ENCODE measurements at places on chromosomes 16 and 17. TPM values are rescaled to one million over a fixed set of nuclear protein-coding genes. Genes with fewer than 3 reads are reported as not detected.
A peak's percentile ranks its signal among the peaks of the same experiment; 100 is the strongest.

Gene APOBR
- total RNA-seq = not detected

DNA sequence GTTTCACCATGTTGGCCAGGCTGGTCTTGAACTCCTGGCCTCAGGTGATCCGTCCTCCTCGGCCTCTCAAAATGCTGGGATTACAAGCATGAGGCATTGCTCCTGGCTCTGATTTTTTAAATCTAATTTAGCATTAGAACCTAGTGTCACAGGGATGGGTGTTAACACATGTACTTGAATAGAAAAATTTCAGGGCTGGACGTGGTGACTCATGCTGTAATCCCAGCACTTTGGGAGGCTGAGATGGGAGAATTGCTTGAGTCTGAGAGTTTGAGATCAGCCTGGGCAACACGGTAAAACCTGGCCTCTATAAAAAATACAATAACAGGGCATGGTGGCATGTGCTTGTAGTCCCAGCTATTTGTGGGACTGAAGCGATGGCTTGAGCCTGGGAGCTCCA is 6.0 kb upstream of the RNF135 start:
- DNase-seq = no peak

DNA sequence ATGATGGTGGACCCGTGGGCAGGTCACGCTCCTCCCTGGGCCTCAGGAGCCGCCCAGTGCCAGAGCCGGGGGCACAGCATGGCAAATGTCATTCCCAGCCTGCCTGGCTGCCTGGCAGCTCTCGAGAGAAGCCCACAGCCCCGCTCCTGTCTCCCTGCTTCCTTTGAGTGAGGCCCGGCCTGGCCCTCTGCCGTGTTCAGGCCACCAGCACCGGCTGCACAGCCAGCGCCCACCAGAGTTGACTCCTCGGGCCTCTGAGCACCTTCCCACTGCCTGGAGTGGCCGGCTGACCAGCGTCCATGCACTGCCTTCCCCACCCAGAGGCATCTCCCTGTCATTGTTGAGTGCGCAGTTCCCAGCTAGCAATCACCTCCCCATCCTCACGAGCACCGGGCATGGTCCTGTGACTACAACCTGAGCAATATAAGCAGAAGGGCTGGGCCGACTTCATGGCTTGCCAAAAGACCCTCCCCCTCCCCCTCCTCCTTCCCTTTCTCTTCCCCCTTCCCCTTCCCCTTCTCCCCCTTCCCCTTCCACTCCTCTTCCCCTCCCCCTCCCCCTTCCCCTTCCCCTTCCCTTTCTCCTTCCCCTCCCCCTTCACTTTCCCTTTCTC is 11.9 kb upstream of the SLC38A10 start:
- no peak for DNase-seq

GRCh38 chr17:15301845-15302244 is 36.7 kb upstream of the PMP22 start:
- DNase-seq = no peak

GRCh38 chr16:3129137-3130131 is 5.4 kb upstream of the ZNF213 start:
- DNase-seq = peak; percentile 81

DNA sequence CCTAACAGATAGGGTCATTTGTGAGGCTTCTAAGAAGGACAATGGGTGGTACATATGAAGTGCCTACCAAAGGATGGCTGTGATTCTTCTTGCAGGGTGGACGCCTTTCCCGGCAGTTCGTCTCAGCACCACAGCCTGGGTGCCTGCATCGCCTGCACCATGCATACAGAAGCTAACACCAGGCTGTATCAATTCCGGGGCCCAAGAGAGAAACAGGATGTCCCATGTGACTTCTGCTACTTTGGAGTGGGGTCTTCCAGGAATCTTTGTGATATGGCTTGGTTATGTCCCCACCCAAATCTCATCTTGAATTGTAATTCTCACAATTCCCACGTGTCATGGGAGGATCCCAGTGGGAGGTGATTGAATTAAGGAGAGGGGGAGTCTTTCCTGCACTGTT is 251.6 kb upstream of the TNRC6C start:
- peak; percentile 7 for DNase-seq

Gene OTOP3
- not detected for total RNA-seq

DNA sequence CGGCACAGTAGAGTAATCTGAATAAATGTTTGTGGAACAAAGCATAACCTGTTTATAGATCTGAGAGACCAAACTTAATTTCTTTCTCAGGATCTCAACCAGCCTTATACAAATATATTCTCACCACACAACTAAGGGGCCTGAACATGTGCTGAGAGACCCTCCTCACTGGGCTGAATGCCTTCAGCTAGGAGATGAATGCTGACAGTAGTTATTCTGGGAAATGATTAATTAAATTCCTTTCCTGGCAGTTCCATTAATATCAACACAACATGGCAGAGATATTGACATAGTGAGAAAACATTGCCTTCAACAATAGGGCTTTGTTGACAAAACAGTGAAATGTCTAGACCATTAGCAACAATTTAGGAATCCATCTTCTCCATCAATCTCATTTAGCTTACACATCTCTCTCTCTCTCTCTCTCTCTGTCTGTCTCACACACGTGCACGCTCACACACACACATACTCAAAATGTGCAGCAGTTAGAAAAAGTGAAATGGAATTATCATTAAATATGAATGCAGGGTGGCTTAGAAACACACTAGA is 780.8 kb upstream of the CDH8 start:
- no peak for DNase-seq

DNA sequence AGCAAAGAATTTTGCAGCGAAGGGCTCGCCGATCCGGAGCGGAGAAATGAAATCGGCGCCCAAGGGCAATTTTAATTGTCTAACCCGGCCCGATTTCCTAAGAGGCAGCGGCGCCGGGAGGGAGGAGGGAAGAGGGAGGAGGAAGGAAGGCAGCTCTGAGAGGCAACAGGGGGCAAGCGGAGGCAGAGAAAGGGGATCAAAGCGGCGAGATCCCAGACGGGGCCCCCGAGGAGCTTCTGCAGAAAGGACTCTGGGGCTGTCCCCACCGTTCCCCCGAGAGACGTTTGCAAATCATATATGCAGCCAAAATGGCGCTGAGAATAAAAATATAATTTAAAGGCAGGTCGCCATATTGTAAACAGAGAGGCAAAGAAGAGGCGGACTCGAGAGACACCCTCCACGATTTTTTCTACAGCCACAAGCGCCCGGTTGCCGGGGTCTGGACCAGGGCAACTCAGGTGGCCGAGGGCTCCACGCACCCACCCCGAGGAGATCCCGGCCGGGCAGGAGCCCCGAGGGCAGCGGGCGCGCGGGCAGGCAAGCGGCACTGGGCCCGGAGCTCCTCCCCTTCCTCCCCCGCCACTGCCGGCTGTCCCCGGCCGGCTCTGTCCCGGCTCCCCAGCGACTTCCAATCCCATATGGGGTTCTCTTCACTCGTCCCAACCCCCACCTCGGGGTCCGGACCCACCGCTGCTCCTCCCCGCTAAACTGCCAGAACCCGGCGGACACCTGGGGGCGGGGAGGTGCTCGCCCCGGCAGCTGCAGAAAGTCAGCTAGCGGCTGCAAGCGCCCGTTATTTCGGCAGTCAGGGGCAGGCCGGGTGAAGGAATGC is 1.9 kb downstream of the PHF12 start:
- DNase-seq = peak; percentile 83

Gene BTBD17
- 7.0 TPM for total RNA-seq

- DNase-seq = no peak
Observed at GRCh38 chr16:20409398-20410120, at the start of gene ACSM5. Gene ACSM5 (plus strand): TSS chr16:20409534. CDS start chr16:20411485, 1,951 bp downstream.

DNA sequence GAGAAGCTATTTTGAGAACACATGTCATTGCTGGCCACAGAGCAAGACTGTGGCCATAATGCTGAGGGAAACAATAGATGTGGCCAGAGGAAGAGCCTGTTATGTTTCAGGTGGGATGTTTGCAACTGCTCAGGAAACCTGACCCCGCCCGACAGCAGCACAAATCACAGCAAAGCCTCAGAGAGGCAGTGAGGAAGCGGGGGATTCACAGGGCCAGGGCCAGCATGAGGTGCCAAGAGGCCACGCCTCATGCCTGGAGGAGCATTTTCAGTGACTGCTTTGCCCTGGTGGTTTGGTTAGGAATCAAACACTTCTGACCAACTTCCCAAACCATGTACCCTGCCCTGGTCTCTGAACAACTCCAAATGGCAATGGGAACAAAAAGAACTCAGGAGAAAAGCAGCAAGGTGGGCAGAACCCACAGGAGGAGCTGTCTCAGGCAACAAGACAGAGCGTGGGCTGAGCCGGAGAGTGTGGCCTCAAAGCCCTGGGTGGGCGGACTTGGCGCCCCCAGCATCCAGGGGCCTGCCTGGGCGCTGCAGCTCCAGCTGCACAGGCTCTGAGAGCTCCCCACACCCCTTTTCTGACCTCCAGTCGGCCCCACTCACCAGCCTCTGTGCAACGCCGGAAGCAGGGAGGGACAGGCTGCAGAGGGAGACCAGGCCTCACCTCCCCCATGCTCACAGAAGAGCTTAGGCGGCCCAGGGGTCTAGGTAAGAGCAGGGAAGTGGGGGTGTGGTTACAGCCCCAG is 20.6 kb downstream of the HIC1 start:
- DNase-seq = no peak

- DNase-seq = no peak
Observed at GRCh38 chr17:50537721-50538548, 5.4 kb downstream of the EPN3 start.

DNA sequence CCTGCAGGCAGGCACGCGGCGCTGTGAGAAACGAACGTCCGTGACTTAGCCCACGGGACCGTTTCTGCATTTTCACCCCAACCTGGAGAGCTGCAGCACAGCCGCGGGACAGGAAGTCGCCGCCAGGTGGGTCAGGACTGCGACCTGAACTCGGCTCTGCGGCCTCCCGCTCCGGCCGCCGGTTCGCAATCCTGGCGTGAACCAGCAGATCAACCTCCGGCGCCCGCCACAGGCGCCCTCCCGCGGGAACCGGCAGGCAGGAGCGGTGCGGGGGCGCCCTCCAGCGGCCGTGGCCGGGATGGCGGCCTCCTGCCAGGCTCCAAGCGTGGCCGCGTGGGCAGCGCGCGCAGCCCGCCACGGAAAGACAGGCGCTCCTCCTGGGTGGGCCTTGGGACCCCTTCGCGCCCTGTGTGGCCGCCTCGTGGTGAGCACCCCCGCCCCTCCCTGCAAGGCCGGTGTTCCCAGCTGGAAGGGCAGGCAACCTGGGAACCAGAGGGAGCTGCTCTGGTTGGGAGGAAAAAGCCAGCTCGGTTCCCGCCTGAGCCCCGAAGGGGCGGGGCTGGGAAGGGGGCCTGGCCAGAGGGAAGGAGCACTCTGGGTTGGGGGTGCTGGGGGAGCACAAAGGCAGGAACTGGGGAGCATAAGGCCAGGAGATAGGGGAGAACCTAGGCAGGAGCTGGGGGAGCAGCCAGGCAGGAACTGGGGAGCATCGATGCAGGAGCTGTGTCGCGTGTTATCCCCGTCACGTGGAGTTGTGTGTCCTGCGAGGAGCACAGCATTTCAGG is 28.2 kb downstream of the ACTG1 start:
- peak; percentile 64 for DNase-seq

Gene CDC42EP4
- total RNA-seq = 13.1 TPM

Gene CTRL
- total RNA-seq = 1.7 TPM

GRCh38 chr17:15129986-15130385 is 135.1 kb downstream of the PMP22 start:
- DNase-seq = no peak

Gene PRSS8
- total RNA-seq = 87.7 TPM

Gene HYDIN
- 1.8 TPM for total RNA-seq

- DNase-seq = no peak
Observed at GRCh38 chr16:70706948-70707465, 21.2 kb upstream of the MTSS2 start.

Gene KRTAP1-1
- not detected for total RNA-seq

Gene LITAFD
- total RNA-seq = not detected

DNA sequence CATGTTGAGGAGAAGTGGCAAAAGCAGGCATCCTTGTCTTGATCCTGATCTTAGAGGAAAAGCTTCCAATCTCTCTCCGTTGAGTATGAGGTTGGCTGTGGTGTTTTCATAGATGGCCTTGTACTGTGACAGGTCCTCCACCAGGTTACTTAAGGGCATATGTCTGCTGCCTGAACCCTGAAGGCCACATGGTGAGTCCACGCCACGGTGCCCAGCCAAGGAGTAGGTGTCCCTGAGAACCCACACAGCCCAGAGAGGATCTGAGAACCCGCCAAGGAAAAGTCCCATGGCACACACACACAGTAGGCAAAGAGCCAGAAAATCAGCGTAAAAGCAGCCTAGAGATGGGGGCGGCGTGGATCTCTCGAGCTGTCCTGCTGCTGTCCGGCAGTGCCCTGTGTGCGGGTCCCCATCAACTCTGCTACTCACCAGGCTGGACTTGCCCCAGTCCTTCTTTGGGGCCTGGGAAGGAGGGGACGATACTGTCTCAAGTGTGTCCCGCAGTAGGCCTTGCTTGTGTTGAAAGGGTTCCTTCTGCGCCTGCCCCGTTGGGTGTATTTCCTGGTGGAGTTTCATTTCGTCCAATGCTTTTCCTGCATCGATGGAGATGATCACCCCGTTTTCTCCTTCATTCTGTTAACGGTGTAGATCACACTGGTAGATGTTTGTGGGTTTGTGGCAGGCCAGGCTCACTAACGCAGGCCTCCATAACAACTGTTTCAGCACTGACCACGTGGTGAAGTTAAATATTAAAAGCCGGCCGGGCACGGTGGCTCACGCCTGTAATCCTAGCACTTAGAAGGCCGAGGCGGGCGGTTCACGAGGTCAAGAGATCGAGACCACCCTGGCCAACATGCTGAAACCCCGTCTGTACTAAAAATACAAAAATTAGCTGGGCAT is 90.8 kb upstream of the DNAH17 start:
- no peak for DNase-seq

DNA sequence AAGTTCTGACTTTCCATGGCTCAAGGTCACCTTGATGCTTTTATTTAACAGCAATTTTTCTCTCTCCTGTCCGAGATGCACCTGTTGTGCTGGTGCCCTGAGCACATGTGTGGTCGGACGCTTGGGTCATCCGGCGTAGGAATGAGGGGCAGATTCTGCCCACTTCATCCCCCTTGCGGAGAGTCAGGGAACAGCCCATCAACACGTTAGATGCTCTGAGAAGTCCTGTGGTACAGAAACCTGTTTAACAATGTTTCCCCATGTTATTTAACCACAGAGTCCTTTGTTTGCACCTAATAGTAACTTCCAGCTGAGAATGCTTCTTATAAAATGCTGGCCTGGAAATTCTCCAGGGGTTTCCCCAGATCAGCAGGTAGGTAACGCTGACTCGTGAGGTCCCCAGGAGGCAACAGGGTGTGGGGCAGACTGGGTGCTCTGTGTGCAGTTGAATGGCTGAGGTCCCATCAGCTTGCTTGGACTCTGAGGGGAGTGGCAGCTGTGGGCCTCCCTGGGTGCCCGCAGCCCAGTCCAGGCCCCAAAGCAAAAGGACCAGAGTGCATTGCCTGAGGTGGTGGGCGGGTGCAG is 17.8 kb downstream of the DOC2B start:
- DNase-seq = peak; percentile 64

GRCh38 chr16:86926181-86927094 is 348.1 kb downstream of the FOXL1 start:
- no peak for DNase-seq

Data from H1 (cell line).